ENCODE measurements at places on chromosomes 5 and 9. TPM values are rescaled to one million over a fixed set of nuclear protein-coding genes. Genes with fewer than 3 reads are reported as not detected.

The PCDHA9 gene
- not detected for total RNA-seq

The CCL27 gene
- not detected for total RNA-seq

DNA sequence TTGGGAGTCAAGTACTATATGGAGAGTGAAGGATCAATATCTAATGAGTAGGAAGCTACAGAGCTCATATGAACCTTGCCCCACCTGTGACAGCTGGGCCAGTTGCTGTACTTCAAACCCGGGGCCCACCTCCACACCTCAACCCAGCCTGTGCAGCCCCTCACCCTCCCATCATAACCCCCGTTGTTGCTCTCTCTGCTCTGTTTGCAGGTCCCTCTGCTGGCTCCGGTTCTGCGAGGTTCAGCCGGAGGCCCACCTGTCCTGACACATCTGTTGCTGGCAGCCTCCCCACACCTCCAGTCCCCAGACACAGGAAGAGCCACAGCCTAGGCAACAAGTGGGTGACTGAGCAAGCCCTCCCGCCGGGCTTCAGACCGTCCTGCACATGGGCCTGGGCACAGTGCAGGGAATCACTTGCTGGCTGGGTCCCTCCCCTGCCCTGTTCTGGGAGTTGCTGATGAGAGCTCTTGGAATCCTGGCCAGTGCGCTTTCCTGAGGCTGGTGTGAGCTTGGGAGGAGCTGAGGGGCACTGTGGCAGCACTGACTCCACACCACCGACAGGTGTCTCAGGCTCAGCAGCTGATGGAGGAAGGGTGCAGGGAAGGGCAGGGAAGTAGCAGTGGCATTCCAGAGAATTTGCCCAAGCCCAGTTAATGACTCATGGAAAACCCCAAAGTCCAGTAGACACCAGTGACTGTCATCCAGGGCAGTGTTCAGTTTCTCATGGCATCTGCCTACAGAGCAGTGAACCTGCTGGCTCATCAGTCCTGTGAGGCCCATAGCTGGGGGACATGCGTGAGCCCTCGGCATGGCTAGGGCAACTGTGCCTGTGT lies 69.5 kb upstream of the GARNL3 start:
- H3K4me3 ChIP-seq, result no peak overlapping the region
- H3K36me3 ChIP-seq, result no peaks in the 10 kb centered on the region
- no peak overlapping the region for H3K27ac ChIP-seq
- no peak for DNase-seq

DNA sequence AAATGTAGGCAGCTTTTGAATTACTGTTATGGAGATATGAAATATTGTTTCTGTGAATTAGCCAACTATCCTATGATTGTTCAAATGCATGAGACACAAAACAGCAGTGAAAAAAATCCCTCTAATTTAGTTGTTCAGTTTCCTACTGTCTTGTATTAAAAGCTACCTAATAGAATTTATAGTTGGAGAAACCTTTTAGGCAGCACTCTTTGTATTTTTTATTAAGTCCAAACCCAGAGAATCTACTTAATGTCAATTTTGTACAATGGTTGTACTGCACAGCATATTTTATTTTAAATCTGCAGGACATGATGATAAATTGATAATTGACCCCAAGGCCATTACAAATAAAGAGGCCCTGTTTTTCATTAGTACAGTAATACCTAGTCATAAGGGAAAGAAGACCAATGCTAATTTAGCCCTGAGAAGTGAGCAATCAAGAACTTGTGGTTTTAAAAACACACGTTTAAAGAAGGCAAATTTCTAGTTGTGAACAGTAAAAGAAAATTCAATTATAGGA lies 607.5 kb downstream of the ISL1 start:
- H3K4me3 ChIP-seq, result no peak overlapping the region
- no peaks in the 10 kb centered on the region for H3K4me1 ChIP-seq
- H3K27me3 ChIP-seq, result no peaks in the 10 kb centered on the region

Data from right lobe of liver (tissue), 6 donors.